ENCODE measurements at places on chromosomes 11 and 22.

- no peak for DNase-seq
Observed at GRCh38 chr22:40727964-40728615, 48.8 kb downstream of the MCHR1 start.

GRCh38 chr11:46315783-46316563 lies 31.3 kb upstream of the DGKZ start:
- DNase-seq, result no peak

DNA sequence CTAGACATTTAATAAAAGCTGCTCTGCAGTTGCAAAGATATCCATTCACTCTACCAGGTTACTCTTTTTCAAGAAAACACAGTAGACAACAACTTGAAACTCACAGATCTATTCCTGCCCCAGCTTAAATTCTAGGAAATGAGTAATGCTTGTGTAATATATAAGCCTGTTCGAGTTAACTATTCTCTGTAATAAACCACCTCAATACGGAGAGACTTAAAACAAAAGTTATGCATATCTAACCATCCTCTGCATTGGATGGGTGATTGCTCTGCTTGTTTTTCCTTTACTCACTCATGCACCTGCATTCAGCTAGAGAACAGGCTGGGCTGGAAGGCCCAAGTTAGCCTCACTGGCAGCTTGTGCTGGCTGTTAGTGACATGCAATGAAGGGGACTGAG lies 13.3 kb downstream of the LRRC4C start:
- DNase-seq, result no peak

- no peak for DNase-seq
Observed at GRCh38 chr11:20084921-20085814, 75.1 kb downstream of the DBX1 start.

- DNase-seq, result no peak
Observed at GRCh38 chr11:90629229-90629806, 406.5 kb upstream of the CHORDC1 start.

- no peak for DNase-seq
Observed at GRCh38 chr11:121564948-121565684, 112.3 kb upstream of the SORL1-AS1 start.

DNA sequence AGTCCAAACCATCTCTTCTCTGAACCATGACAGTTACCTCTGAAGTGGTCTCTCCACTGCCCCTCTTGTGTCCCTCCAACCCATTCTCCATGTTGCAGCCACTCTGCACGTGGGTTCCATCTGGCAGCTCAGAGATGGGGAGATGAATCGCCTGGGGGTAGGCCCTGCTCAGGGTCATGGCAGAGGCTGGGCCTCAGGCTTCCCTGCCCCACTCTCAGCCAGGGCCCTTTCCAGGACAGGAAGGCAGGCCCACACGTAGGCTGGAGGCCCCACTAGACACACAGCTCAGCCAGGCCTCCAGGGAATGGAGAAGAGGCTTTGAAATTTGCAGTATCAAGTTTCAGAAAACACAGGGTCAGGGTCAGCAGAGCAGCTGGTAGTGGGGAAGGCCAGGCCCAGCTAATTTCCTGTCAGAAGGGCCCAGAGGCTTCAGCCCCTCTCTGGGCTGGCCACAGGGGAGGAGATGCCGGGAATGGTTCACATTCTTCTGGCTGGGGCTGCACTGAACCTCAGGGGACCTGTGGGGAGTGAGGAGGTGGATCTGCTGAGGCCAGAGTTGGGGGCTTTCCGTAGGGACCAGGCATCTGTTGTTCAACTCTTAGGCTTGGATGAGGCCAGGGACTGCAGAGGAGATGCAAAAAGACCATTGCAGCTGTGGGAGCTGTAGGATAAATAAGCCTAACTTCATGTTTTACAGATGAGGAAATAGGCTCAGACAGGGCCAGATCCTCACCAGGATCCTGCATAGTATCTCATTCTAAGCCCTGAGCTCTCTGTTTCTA lies 101.6 kb downstream of the SWAP70 start:
- no peak for DNase-seq

DNA sequence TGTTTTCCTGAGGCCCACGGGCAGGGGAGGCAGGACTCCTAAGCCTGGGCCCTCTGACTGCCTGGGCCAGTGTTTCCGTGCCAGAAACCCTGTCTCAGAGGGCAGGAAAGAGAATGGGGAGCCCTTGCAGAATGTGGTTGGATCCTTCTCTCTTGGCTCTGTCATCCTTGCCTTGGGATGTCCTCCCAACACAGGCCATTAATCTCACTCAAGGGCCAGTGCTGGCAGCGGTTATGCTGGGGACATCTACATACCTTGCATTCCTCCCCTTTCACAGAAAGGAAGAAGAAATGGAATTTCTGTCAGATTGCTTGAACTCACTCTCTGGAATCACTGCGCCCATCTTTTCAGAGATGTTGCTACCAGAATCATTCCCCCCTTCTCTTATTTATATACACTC lies 296.9 kb downstream of the KIRREL3 start:
- no peak for DNase-seq

- no peak for DNase-seq
Observed at GRCh38 chr11:58334708-58335107, 24.2 kb downstream of the OR5B17 start.

DNA sequence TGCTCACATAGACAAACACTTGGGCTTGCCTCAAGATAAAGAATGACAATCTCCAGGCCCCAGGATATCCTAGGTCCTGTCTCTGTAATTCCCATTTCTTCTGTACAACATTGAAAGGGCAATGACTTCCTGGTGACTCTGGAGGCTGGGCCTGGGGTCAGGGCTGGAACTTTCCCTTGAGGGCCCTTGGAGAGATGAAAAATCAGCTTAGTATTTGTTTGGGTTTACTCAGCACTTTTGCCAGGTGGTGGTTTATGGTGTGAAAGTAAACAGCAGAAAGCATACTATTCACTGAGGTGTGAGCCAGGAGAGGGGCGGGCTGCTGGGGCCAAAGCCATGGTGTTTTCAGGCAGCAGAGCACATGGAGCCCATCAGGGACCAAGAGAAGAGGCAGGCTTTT lies 214.7 kb upstream of the NARS2 start:
- no peak for DNase-seq

- DNase-seq, result no peak
Observed at GRCh38 chr11:44310463-44311272, 729 bp upstream of the ALX4 start.

GRCh38 chr11:100578831-100579311 lies 108.2 kb upstream of the ARHGAP42 start:
- no peak for DNase-seq

DNA sequence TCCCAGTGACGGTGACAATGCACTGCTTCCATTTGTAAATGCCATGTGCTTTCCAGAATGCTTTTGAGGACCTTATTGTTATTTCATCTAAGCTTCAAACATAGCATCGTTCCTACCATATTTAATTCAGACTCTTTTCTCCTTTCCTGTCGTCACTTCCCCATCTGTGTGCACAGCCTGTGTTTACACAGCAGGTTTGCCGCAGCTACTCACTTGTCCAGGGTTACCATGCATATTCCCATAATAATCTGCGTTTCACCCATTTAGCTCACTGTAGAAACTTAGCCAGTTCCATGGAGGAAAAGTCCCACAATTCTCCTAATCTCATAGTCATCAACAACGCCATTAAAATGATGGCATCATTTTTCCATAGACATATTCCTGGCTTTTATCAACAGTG lies 48.0 kb downstream of the FLI1 start:
- DNase-seq, result no peak

DNA sequence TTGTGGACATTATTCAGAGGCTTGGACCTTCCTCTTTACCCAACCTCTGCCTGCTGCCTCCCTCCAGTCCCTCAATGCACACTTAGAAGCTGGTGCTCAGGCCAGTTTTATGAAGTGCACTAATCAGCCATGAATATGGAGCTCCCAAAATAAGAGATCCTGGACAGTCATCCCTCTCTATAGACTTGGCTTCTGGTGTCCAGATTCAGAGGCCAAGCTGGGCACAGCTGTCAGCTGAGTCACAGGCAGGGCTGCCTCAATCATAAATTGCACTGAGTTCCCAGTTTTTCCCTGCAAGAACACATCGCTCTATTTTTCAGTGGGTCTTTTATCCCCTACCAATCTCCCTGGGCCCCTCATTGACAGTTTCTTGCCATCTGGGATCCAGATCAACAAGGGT lies 161.7 kb upstream of the CADM1 start:
- DNase-seq, result no peak

DNA sequence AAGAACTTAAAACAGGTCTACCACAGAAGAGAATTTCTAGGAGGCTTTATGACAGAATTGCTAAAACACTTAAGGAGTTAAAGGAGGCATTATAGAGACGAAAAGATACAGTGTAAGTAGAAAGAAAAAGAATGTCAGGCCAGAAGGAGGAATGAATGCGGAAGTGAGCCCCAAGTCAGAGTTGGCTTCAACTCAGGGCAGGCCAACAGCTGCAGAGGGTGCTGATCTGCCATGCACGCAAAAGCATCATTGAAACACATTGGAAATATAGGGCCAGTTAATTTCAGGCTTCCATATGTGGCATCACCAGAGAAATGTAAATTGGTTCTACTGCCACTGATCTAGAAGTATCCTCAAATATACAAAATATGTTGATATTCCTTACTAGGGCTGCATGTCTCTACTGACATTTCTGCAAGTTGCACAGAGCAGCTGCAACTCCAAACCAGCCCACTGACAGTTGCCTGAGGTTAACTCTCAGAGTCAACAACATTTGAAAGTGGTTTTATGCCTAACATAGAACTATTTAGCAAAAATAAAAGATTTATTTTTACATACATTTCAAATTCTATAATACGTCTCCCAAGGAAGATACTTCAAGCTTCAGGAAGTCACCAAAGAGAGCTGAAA lies 324.1 kb downstream of the C11orf87 start:
- no peak for DNase-seq

DNA sequence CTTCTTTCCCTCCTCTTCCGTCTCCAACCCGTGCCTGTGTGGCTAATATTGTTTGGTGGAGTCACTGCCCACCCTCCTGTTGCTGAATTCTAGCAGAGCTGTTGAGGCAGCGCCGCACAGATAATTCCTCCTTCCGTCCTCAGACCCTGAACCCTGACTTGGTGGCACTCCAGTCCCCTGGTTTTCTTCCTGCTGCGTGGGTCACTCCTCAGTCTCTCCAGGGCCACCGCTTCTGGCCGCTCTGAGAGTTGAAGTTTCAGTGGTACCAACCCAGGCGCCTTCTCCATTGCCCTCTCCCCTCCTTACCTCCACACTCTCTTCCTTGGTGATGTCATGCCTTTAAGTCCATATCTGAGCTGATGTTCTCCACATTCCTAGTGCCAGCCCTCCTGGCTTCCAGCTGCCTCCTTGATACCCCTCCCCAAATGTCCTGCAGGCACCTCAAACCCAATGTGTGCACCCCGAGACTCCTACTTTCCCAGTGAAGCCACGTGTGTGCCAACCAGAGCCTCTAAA lies 54.5 kb upstream of the RASD2 start:
- DNase-seq, result no peak

DNA sequence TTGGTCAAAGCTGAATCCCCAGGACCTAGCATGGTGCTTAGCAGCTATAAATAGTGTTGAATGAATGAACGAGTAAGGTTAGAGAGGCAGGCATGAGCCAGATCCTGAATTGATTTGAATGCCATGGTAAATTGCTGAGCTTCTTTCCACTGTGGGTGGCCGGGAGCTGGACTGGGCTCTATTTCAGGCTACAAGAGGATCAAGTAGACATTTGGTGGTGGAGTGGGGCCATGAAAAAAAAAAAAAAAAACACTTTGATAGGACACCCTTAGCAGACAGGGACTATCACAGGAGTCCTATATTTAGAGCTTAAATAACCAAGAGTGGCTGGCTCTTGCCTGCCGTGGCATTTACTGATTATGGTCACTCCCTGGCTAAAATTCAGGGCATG lies 77.6 kb downstream of the MIAT start:
- no peak for DNase-seq

- no peak for DNase-seq
Observed at GRCh38 chr11:115716601-115717529, 212.7 kb upstream of the CADM1 start.

DNA sequence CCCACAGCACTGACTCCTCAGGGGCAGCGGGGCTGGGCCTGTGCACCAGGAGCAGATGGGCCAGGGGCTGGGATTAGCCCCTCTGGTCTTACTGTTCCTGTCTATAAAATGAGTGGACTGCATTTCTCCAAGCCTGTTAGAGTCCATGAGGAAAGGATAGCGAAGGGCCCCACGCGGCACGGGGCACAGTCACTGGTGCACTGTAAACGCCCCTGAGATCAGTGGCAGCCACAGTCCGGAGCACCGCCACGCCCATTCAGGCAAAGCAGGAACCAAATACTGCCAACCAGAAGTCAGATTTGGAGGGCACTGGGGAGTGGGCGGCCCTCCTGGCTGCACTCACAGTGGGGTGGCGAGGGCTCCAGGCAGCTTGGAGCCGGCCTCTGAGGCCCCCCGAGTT lies 387.5 kb downstream of the TBC1D22A start:
- no peak for DNase-seq

DNA sequence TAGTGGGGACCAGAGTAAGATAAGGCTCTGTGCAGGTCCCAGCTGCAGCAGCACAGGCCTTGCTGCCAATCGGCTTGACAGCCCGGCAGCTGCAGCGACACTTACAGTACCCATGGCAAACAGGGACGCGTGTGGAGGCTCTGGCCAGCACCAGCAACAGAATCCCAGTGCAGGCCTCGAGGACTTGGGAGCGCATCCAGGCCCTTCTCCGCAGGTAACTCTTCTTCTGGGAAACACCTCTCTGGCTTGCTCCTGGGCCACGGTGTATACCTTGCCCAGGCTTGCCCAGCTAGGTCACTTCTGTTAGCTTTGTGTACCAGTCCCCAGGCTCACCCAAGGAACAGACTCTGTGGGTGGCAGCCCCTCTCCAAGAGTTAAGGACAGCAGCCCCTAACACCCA lies 126.7 kb downstream of the CTTN start:
- DNase-seq, result no peak

DNA sequence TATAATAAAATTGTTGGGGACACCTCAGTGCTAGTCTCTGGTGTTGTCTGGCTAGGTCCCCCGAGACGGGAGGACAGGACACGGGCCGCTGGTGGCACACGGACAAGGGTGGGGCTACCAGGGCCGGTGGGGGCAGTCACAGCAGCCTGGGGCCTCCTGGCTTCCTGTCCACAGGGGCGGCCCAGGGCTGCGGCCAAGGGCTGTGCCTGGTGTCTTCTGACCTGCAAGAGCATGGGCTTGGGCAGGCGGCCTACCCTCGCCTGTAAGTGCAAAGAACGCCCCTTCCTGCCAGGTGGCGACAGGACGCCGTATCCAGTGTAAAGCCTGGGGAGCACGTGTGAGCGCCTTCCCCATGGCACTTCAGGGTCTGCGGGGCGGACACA lies 3.6 kb downstream of the LRFN4 start:
- no peak for DNase-seq

GRCh38 chr11:32602657-32603415 lies 19.2 kb downstream of the EIF3M start:
- DNase-seq, result no peak

- DNase-seq, result no peak
Observed at GRCh38 chr11:80188076-80188627, 747.3 kb upstream of the TENM4 start.

- DNase-seq, result no peak
Observed at GRCh38 chr22:39501644-39502108, 414 bp upstream of the MIEF1 start.

Measured in stimulated activated CD8-positive, alpha-beta memory T cell treated with anti-CD3 and anti-CD28 coated beads, Interleukin-7, amount 100 ng/mL, for 1 hour (primary cell).